ENCODE measurements at places on chromosomes 5 and 9. TPM values are rescaled to one million over a fixed set of nuclear protein-coding genes. Genes with fewer than 3 reads are reported as not detected.

DNA sequence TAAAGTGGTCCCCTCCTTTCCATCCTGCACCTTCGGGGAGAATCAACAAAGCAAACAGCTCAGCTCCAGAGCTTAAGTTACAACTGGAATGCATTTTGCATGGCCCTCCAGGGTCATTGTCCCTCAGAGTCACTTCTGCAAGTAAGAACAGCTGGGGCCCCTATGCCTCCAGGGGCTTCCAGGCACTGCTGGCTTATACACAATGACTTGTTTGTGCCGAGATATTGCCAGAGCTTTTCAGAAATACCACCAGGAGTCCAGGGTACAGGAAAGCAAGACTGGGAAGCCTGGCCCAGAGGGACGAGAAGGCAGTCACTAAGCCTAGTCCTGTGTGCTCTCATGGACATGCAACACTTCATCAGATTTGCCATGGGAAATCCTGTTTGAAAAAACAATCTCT, 11.3 kb downstream of the FRMD3 start:
- DNase-seq = peak; percentile 30

DNA sequence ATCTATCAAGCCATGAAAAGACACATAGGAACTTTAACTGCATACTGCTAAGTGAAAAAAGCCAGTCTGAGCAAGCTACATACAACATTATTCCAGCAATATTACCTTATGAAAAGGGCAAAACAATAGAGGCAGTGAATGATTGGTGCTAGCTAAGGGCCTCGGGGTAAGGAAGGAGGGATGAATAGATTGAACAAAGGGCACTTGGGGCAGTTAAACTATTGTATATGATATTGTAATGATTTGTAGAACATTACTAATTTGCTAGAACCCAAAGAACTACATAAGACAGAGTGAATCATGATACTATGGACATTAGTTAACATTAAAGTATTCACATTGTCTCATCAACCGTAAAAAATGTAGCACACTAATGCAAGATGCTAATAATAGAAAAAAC, 218.3 kb downstream of the FBXO4 start:
- no peak for DNase-seq

DNA sequence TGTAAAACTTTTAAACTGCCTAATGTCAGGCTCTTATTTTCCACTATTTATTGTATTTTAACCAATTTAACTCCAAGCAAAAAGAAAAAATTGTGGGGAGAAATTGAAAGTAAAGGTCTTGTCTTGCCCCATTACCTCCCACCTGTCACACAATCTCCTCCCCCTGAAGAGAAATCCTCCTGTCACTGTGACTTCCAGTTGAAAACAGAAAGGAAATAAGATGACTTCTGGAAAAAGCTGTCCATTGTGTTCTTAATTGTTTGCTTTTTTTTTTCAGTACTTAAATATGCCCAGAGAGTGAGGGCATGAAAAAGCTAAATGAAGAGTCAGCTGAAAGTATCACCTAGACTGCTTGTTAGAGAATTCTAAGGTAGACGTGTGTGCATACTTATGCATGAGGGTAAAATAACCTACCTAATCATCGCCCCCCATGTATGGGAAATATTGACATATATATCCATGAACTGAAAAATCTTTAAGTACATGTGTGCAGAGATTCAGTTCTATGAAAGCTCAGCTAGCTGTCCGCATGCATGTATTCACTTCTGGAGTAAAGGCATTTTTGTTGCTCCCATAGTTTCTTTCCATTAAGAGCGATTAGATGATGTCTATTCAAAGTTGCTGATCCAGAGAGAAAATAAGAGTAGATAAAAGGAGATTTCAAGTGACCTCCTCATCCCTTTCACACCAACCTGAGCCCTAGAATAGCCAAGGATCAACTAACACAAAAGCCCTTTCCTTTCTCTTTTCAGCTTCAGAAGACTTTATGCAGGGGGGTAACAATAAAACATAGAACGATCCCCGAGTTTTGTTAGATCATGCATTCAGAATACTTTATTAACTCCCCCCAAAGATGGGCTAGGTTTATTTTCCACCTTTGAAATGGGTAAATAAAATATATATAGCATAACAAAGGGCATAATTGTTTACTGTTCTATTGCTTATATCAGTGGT, 5.3 kb downstream of the NR2F1-AS1 start:
- no peak for DNase-seq

- DNase-seq = no peak
These were observed 10.5 kb upstream of the TMEM252 start for GRCh38 chr9:68551191-68551590.

GRCh38 chr9:81737871-81738507, 48.6 kb upstream of the TLE1 start:
- peak; percentile 87 for DNase-seq

DNA sequence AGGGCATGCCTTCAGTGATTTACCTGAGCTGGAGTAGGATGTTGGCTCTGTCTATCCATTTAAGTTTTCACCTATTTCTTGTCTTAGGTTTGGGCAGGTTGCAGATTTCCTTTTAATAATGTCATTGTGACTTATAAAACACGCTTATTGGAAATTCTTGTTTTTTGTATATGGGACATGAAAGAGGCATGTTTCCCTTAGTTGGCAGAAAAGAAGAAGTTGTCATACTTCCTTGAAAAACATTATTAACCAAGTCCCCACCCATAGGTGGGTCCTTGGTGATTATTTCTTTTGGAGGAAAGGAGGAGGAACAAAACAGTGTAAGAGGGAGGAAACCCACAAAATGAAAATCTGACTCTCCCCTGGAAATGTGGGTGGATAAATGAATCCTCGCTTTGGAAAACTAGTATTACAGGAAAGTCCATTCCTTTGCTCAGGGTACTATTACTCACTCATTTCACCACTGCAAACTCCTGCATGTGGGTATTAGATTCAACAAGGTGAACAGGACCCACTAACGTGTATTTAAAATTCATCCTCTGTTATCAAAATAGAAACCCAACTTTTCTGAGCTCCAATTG, 9.3 kb downstream of the CER1 start:
- DNase-seq = no peak

DNA sequence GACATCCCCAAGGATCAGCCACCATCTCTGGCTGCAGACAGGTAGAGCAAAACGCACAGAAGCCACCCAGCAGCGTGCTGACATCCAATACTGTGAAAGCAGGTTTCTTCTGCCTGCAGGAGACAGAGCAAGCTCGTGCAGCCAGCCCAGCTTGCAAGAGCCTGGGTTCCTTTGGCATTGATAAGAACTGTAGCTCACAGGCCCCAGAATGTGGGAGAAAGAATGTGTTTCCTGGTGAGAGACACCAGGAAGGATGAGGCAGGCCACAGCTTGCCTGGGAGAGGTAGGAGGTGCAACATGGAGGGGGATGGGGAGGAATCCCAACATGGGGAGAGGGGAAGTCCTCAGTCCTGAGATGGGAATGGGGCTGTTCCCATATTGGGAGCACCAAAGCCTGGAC, 34.0 kb upstream of the ARAP3 start:
- no peak for DNase-seq

DNA sequence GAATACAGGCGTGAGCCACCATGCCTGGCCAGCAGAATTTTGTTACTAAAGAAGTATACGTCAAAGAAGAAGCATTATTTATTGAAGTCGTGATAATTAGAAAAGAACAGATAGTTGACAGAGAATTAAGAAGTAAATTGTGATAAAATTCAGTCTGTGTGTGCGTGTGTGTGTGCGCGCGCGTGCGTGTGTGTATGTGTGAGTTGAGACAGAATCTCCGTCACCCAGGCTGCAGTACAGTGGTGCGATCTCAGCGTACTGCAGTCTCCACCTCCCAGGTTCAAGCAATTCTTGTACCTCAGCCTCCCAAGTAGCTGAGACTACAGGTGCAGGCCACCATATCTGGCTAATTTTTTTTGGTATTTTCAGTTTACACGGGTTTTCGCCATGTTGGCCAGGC, 77.8 kb downstream of the ERBIN start:
- DNase-seq = no peak

Gene SLC22A4
- 6.7 TPM for total RNA-seq

Gene CNTNAP3
- 0.39 TPM for total RNA-seq

Gene C9orf85
- total RNA-seq = 10.8 TPM

Gene TMED9
- 62.2 TPM for total RNA-seq
